ENCODE measurements at places on chromosomes 13 and 19.
A peak's percentile ranks its signal among the peaks of the same experiment; 100 is the strongest.

- DNase-seq = no peak
These were observed 14.5 kb downstream of the SHISA2 start for GRCh38 chr13:26037302-26037701.

- DNase-seq = peak; percentile 46
These were observed 2.5 kb downstream of the CFD start for GRCh38 chr19:861756-862580.

DNA sequence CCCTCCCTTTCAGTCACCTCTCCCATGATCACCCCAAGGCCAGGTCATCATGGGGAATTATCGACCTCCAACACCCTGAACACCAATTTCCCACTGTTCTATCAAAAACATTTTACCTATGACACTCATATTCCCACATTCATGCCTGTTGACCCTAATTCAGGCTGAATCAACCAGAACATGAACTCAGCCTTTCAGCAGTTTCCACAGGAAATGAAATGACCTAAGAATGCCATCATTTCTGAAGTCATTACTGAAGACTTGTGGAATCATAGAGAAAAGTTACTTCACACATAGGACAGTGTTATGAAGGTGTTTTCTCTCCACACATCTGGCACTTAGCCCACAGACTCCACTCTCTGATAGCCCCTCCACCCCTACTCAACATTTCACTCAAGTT is 29.9 kb upstream of the FAM124A start:
- no peak for DNase-seq

DNA sequence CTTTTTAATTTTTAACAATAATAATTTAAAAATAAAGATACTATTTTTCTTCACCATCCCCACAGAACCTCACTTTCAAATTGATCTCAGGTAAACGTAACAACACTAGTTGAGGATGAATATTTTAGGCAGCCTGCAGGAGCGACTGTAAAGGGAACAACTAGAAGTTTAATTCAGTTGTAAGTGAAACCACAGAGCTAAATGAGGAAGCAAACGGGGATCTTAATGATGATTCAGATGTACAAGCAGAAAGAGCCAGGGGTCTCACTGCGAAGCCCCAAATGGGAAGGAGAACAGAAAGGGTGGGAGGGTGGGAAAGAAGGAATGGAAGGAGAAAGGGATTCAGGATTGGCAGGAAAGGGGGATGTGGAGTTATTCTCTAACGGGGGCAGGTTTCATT is 54.6 kb upstream of the RAP2A start:
- DNase-seq = no peak

GRCh38 chr13:39433651-39434050 is 169.3 kb downstream of the LHFPL6 start:
- no peak for DNase-seq
